ENCODE measurements at places on chromosomes 6 and 20.

- no peak for DNase-seq
These were observed 44.6 kb upstream of the KCNK16 start for GRCh38 chr6:39366931-39367618.

DNA sequence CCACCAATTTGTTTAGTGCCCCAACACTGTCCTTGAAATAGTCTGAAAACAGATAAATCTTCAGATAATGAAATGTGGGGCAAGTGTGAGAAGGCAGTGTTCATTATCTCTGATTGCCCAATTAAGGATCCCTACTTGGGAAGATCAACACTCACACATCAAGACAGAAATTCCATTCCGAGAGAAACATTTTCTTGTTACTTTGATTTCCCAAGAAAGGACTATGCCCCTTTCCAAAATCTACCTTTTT, 16.2 kb downstream of the HMGN4 start:
- no peak for DNase-seq

GRCh38 chr6:25655723-25656122, 3.7 kb downstream of the SCGN start:
- no peak for DNase-seq

DNA sequence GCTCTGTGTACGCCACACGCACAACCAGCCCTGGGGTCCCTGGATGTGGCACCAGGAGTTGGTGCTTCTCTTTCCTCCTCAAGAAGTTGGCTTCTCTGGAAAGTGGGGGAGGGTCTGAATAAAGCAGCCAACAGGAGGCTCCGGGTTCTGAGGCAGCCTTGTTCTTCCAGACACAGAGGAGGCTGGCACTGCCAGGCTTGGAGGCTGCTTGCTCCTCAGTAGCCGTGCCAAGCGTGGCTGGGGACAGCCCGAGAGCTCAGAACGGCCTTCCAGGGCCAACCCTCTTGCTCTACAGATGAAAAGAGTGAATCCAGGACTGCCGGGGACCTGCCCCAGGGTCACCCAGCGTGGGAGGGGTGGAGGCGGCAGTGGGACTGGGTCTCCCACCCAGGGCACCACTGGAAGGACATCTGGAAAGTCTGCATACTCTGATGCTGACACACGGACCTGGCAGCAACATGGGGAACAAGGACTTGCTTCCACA, 70.4 kb downstream of the SLC22A23 start:
- no peak for DNase-seq

GRCh38 chr6:101956961-101957360, 563.5 kb downstream of the GRIK2 start:
- DNase-seq = no peak

- no peak for DNase-seq
These were observed 86.6 kb downstream of the SESN1 start for GRCh38 chr6:109008054-109008453.

GRCh38 chr6:3510617-3511016, 53.8 kb upstream of the SLC22A23 start:
- no peak for DNase-seq

GRCh38 chr20:53873230-53873604, 197.2 kb downstream of the BCAS1 start:
- DNase-seq = no peak

GRCh38 chr20:5734602-5735001, 15.6 kb upstream of the SHLD1 start:
- DNase-seq = no peak

- DNase-seq = peak; percentile 8
These were observed 90.8 kb downstream of the FRK start for GRCh38 chr6:115969930-115970273.

DNA sequence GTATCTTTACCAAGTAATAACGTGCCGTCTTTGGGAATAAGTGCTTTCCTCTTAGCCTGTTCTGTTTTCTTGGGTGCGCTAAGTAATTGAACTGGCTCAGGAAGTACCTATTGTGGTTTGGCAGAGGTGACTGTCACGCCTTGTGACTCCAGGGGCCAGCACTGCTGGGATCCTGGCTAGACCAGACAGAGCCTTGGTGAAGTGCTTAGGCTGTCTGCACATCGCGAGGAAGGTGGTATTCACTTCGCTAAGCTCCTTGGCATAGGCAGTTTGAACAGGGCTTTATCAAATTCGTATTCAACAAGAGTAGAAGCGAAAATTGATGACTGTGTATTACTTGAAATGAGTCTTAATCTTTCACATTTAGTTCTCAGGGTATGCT, 17.6 kb downstream of the PRDM1 start:
- DNase-seq = no peak

DNA sequence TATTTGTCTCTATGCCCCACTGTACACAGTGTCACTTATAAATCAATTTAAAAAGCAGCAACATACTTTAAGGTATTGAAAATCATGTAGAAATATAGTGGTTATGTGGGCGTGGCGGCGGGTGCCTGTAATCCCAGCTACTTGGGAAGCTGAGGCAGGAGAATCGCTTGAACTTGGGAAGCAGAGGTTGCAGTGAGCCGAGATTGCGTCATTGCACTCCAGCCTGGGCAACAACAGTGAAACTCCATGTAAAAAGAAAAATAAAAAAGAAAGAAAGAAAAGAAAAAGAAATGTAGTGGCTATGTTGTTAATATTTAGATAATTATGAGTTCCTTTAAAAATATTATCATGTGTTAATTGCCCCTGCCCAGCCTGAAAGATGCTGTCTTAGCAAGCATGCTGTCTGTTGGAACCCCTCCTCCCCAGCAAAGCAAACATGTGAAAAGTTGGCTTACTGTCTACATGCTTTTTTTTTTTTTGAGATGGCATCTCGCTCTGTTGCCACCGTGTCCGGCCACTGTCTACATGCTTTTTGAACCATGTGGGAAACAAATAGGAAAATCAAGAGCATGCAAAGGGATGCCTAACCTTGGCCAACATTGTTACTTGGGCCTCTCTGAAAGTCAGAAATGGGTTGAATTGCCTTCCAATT, 151.4 kb upstream of the TSHZ2 start:
- no peak for DNase-seq

- no peak for DNase-seq
These were observed 80.9 kb upstream of the TAB2 start for GRCh38 chr6:149236589-149236988.

GRCh38 chr20:12941025-12941424, 67.7 kb upstream of the SPTLC3 start:
- DNase-seq = no peak

- DNase-seq = no peak
These were observed 111.6 kb downstream of the JPH2 start for GRCh38 chr20:44075191-44075949.

GRCh38 chr6:56025795-56026194, 150.4 kb upstream of the BMP5 start:
- no peak for DNase-seq

GRCh38 chr6:135166515-135166914, 14.6 kb upstream of the MYB start:
- no peak for DNase-seq

GRCh38 chr6:82902290-82902689, 163.4 kb downstream of the UBE3D start:
- DNase-seq = no peak

DNA sequence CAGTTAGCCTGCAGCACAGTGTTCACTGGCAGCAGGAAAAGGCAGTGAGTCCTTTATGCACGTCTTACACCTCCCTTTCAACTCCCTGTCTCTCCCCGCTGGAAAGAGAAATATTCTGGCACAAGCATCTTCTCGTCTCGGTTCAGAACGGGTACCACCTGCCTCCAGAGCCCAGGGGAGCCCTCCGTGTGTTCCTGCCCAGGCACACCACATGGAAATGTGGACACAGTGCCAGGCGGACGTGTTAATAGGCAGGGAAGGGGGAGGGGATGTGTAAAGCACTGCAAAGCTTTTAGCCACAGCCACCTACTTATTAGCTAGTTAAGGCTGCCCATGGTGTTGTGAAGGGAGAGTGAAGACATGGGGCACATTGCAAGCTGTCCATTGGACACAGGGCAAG, 219.7 kb downstream of the FARS2 start:
- no peak for DNase-seq

DNA sequence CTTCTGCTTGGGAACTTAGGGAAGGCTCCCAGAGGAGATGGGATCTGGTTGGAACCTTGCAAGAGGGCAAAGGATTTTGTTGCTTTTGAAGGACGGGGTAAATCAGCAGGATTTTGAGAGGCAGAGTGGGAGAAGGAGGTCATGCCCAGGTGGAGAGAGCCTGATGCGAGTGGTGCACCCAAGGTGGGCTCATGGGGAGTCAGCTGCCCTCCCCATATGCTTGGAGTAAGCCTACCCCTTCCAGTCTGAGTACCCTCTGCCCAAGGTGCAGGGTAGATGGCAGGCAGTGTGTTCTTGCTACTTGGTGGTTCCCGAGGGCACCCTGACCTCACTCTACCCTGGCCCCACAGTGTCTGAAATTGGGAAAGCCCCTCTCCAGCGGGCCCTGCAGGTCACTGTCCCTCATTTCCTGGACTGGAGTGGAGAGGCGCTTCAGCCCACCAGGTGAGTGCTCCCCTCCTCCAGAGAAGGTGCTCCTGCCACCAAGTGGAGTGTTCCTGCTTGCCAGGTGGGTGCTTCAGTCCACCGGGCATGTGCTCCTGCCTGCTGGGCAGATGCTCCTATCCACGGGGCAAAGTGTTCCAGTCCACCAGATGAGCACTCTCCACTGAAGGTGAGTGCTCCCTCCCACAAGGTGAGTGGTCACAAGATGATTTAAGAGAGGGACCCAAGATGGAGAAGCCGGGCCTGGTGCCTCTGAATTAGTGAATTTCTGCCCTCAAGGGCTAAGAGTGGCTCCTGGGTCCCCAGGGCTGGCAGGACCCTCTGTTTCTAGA, 3.4 kb downstream of the BPIFB2 start:
- DNase-seq = no peak

GRCh38 chr6:36383606-36384005, 3.9 kb downstream of the ETV7 start:
- DNase-seq = no peak

Data from AG20443 (cell line).